ENCODE measurements at places on chromosomes 5 and 9. TPM values are rescaled to one million over a fixed set of nuclear protein-coding genes. Genes with fewer than 3 reads are reported as not detected.
A peak's percentile ranks its signal among the peaks of the same experiment; 100 is the strongest.

DAB2IP gene
- total RNA-seq = 46.0 TPM

PAEP gene
- total RNA-seq = not detected

DOCK2 gene
- total RNA-seq = 2.2 TPM

NUDT12 gene
- total RNA-seq = 8.4 TPM

FAM193B gene
- total RNA-seq = 31.6 TPM

HEXB gene
- total RNA-seq = 52.6 TPM

CTNNA1 gene
- 332 TPM for total RNA-seq

KCNV2 gene
- not detected for total RNA-seq

ZNF883 gene
- 1.0 TPM for total RNA-seq

GARIN3 gene
- total RNA-seq = not detected

- ATAC-seq = peak; percentile 96
Measured at GRCh38 chr9:8558176-8558575, 758.6 kb upstream of the DMAC1 start.

GRCh38 chr5:74638970-74639806 is 1.3 kb downstream of the ENC1 start:
- ATAC-seq = no peak

GRCh38 chr5:62606878-62607277 is 28.3 kb downstream of the LRRC70 start:
- ATAC-seq = no peak

GRCh38 chr9:109908459-109909390 is 128.7 kb downstream of the PALM2AKAP2 start:
- no peak for ATAC-seq

DNA sequence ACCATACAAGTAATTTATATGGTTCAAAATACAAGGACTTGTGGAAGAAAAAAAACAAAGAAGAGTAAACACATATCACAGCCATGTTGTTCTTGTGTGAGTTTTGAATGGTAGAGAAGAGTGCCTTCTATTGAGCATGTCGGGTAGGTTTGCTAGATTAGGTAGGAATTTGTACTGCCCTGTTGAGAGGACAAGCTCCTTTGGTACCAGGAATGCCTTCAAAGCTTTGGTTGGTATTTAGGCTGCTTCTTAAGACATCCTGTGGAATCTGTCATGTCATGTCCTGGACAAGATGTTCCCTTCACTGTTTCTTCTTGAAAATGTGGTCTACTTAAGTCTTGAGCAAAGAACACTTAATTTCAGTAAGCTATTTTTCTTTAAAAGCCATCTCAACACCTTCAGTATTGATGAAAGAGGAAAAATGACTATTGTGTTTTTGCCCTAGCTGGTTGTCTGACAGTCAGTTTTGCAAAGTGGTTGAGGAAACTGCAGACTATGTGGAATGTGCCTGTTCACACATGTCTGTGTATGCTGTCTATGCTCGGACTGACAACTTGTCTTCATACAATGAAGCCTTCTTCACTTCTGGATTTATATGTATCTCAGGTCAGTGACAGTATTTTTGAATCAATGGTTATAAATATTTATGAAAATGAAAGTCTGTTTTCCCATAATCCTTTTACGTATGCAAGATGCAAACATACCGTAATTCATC is 296.9 kb downstream of the ADGRV1 start:
- peak; percentile 47 for ATAC-seq

DNA sequence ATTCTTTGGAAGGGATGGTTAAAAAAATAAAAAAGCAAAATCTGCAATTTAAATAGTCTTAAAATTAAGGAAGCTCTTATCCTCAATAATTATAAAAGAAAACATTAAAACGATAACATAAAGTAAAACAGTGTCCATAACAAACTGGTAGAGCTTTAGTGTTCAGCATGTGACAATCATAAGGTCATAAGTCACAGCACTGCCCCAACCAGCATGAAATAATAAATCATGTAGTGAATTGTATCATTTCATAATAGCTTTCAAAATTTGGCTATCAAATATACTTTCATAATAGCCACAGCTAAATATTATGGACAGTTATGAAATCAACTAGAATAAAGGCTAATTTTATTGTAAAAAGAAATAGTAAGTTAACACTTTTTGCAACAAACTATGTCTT is 10.0 kb downstream of the NR3C1 start:
- no peak for ATAC-seq

DNA sequence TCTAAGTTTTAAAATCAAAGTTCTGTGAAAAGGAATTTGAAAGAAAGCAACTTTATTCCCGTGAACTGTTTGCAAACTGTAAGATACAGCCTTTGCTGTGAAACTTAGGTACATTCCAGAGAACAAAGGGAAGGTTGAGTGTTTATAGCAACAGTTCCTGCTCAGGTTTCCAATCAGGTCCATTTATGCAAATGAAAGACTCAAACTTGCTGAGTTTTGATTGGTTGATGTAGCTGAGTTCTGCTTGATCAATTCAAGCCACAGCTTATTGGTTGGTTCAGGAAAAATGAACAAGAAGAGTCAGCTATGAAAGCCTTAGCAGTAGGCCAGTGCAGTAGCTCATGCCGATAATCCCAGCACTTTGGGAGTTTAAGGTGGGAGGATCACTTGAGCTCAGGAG is 37.9 kb downstream of the SLC27A6 start:
- peak; percentile 41 for ATAC-seq

DNA sequence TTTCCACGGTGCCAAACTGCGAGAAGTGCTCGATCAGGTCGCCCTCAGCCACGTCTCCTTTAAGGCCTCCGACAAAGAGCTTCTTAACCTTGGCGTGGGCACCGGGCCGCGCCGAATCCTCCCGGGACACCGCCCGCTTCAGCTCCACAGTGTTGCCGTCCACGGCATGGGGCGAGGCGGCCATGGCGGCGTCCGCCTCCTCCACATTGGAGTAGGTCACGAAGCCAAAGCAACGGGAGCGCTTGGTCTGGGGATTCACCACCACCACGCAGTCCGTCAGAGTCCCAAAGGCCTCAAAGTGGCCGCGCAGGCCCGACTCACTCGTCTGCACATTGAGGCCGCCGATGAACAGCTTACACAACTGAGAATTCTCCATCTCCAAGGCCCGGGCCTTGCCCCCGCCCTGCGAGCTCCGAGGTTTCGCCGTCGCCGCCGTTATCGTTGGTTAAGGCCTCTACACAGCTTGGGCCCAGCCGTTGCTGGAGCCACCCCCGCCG is 424 bp downstream of the HNRNPA0 start:
- ATAC-seq = peak; percentile 29

GRCh38 chr5:36276864-36277263 is 24.8 kb downstream of the RANBP3L start:
- ATAC-seq = no peak

GRCh38 chr5:160427607-160428006 is 6.0 kb downstream of the PTTG1 start:
- no peak for ATAC-seq

DNA sequence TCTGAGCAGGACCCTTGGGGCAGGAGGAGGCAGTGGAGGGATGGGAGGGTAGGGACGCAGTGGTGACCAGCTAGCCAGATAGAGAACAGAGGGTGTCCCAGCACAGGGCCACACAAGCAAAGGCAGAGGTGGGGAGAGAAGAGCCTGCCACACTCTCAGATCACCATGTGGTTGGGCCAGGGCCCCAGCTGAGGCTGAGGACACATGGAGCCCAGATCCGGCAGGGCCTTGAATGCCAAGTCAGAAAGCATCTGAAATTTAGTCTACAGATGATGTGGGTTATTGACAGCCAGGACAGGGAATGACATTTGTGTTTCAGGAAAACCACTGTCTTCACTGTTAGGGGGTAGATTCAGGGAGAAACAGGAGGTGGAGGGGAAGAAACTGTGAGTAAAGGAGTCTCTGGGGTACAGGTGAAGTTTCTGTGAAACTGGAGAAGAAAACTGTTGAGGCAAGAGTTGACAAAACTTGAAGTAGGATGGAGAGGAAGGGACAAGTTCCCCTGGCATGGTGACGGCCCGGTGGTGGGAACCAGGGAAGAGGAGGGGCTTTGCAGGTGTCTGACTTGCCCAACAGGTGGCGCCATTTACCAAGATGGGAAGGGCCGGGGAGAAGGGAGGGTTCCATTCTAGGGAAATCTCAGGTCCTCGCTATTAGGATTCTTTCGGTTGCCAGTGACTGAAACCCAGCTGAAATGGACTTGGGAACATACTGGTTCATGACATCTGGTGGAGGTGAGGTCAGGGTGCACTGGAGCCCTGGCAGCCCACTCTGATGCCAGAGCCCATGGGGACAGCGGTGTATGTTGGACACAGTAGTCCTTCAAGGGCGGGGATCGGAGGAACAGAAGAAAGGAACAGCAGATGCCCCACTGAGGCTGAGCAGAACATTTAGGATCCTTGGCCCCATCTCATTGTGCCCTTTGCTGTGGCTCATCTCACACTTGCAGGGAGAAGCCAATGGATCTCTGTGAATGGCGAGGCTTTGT is 100.1 kb downstream of the KCNIP1 start:
- ATAC-seq = peak; percentile 74

DNA sequence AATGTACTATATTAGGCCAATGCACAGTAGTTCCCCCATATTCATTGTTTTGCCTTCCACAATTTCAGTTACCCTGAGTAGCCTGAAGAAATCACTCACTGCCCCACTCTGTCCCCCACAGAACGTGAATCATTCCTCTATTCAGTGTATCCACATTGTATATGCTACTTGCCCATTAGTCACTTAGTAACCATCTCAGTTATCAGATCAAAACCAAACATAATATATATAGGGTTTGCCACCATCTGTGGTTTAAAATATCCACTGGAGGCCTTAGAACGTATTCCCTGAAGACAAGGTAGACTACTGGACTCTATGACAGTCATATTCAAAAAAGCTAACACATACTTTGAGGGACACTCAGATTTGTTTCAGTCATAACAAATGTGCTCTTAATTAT is 465.7 kb upstream of the RGMB start:
- no peak for ATAC-seq

- ATAC-seq = peak; percentile 30
Measured at GRCh38 chr5:150486402-150487198, 21.3 kb upstream of the NDST1 start.

DNA sequence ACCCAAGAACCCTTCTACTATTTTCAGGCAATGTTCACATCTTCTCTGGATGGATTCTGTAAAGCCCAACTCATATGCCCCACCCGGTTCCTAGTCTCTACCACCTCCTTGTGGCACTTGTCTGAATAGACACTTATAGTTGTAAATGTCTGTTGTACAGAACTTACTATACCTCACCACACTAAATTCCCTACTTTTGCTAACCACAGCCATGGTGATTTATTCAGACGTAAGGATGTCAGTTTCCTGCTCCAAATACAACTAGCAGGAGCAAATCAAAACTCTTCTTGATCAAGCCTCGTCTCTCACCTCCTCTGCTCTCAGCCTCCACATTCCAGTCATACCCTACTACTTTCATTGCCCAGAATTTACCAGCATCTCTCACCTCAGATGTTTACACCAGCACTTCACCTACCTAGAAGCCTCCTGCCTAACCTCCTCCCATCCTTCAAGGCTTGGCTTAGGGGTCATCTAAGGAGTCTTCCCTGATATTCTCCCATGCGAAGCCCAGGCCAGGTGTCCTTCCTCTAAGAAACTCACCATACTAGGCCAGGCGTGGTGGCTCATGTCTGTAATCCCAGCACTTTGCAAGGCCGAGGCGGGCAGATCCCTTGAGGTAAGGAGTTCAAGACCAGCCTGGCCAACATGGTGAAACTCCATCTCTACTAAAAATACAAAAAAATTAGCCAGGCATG is 75.5 kb downstream of the MAPKAP1 start:
- peak; percentile 76 for ATAC-seq

DNA sequence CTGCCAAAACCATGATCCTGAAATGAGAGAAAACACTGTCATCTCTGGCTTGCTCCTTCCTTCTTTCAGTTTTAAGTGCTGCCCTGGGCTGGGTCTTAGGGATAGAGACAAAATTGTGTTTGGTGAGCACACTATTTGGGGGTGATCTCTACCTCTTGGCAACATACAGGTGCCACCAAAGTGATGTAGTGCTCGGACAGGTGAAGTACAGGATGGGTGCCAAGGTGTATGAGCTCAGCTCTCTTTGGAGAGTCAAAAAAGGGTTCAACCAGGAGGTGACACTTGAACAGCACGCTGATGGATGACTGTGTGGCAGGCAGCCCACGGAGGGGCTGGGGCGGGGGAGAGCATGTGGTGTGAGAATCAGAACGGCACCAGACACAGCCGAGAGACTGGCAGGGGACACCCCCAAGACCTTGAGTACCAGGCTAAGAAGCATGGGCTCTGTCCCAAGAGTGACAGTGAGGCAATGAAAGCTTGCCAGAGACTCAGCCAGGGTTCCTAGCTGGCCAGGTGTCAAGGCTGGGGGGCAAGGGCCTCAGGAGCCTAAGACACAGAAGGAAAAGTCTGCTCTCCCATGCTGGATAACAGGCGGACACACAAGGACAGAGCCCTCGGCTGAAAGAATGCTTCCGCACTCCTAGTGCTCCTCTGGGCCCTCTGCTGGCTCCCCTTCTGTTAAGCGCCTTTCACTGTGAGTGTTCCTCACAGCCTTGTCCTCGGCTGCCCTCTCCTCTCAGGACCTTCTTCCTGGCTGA is 2.5 kb downstream of the NHP2 start:
- no peak for ATAC-seq

GRCh38 chr5:180491496-180491895 is 2.7 kb upstream of the CNOT6 start:
- ATAC-seq = no peak

GRCh38 chr9:94139672-94140417 is 55.6 kb downstream of the PTPDC1 start:
- peak; percentile 72 for ATAC-seq

GRCh38 chr5:31471040-31471439 is 60.9 kb downstream of the DROSHA start:
- ATAC-seq = no peak

- ATAC-seq = no peak
Measured at GRCh38 chr5:173051746-173052145, 4.4 kb upstream of the CREBRF start.

DNA sequence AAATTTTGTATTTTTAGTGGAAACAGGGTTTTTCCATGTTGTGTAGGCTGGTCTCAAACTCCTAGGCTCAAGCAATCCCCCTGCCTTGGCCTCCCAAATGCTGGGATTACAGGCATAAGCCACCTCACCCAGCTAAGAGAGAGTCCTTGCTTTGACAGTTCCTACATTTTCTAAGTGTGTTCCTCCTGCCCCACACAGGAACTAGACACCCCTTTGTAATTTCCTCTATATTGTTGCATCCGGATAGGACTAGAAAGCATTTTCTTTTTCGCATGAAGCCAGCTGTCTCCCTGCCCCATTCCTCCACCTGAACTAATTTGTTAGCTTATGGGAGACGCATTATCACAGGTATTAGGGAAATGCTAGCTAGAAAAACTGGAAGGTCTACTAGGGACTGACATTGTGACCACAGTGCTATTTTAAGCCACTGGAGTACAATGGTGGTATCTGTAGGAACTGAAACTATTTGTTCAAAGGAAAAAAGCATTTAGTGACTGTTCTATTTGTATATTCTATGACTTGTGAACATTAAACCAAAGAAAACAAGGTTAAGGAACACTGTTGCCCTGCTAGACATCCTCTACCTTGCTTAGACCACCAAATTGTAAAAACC is 214.1 kb downstream of the SMARCA2 start:
- peak; percentile 82 for ATAC-seq

All from esophagus mucosa (tissue), 1 donor.